ENCODE measurements at places on chromosomes 7 and 10.

DNA sequence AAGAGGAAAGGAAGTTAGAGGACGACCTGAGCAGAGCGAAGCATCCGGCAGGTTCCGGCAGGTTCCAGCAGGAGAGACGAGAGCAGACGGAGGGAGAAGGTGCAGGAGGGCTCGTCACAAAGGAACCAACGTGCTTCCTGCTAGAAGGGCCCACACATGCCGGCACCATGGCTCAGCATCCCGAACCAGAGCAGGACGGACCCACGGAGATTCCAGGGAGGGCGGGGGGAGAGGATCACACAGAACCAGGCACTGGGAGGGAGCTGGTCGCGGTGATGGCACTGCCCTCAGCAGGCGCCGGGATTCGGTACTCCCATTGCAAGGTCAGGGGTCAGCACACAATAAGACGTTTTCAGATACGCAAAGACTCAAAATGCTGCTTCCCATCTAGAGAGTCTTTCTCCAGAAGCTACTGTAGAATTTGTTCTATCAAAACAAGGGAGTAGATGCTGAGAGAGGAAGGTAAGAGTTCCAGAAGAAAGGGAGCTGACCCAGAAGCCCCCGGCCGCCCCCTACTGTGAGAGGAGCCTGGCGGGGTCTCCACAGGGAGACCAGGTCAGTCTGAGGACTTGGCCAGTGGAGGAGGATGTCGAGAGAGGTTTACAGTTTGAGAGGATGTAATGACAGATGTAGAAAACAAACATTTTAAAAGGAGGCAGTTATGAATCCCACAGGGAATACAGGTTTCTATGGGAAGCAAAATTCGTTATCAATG, 23.6 kb upstream of the PWWP2B start:
- DNase-seq: no peak

GRCh38 chr10:87976101-87976743, 112.8 kb downstream of the PTEN start:
- peak; percentile 7 for DNase-seq

GRCh38 chr10:12279281-12279680, 70.1 kb upstream of the CAMK1D start:
- DNase-seq: peak; percentile 1

GRCh38 chr10:87659571-87660483, at the start of gene PAPSS2:
Gene PAPSS2 (plus strand): TSS chr10:87659878. CDS start chr10:87659982, 104 bp downstream.
- DNase-seq: peak; percentile 72

GRCh38 chr7:46486256-46487206, 565.5 kb upstream of the IGFBP3 start:
- DNase-seq: peak; percentile 85

DNA sequence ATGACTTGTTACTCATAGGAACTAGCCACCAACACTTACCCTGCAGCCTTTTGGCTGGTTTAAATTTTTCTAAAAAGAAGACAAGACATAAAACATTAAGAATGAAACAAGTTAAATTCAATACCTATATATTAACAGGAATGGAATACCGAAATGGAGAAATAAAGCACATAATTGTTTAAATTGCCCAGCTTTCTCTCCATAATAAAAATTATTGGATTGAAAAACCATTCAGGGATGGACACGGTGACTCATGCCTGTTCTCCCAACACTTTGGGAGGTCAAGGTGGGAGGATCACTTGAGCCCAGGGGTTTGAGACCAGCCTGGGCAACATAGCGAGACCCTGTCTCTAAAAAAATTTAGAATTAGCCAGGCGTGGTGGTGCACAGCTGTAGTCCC, 179.4 kb upstream of the MKLN1 start:
- no peak for DNase-seq

GRCh38 chr7:31160941-31161340, 108.8 kb downstream of the ADCYAP1R1 start:
- no peak for DNase-seq

DNA sequence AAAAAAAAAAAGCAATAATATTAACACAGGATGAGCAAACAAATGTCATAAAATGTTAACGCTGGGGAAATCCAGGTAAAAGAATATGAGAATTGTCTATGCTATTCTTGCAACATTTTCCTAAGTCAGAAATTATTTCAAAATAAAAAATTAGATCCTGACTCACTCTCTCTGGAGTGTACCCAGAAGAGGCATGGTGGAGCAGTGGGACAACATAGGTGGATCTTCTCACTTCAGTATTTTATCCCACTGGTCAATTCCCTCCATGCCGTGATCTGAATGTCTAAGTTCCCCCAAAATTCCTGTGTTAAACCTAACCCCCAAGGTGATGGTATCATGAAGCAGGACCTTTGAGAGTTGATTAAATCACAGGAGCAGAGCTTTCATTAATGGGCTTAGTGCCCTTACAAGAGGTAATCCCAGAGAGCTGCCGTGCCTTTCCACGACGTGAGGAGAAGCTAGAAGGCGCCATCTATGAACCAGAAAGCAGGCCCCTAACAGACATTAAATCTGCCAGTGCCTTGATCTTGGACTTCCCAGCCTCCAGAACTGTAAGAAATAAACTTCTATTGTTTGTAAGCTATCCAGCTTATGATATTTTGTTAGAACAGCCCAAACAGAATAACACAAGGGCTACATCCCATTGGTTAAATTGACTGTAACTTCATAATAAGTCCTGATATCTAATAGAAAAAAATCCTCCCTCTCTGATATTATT, 35.2 kb downstream of the USP6NL start:
- no peak for DNase-seq

DNA sequence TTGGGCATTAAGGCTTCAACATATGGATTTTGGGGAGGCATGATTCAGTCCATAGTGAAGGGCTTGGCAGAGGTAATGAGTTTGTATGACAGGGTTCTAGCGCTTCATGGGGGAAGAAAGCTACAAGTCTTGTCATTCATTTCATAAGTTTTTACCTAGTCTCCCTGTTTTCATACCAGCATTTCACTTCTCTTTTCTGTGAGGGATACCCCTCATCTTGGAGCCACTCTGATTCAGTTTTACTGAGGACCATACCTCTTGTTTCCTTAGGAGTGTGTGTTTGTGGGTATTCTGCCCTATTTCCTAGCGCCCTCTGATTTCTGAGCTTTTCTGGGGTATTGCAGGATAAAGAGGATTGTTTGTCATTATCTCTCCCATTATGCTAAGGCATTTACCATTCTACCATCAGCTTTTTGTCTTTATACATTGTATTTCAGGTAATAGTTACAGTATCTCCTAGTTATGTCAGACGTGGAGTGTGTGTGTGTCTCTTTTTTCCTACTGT, 6.8 kb downstream of the RSBN1L start:
- DNase-seq: no peak

GRCh38 chr7:91565499-91566401, 301.5 kb downstream of the FZD1 start:
- peak; percentile 44 for DNase-seq

GRCh38 chr10:5165738-5166137, 19.2 kb downstream of the AKR1C8 start:
- peak; percentile 3 for DNase-seq

All from fibroblast of skin of right quadriceps (primary cell).